ENCODE measurements at places on chromosomes 13 and 19.

GRCh38 chr13:89165685-89166084 lies 1494.5 kb downstream of the SLITRK5 start:
- no peak for DNase-seq

DNA sequence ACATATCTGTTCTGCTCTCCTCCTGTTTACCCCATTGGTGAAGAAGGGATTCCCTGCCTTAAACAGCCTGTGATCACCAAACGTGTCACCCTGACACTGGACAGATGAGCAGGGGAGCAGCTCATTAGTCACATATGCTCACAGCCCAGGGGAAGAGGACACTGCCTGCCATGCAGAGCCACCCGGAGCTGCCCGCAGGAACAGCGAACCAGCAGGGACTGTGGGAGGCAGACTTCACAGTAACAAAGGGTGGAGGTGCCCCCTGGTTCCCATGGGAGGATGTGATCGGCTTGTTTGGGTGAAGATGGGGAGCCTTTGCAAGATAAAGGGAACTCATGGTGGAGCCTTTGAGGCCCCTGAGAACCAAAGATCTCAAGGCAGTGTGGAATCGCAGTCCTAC lies 88.6 kb upstream of the FARP1 start:
- no peak for DNase-seq

GRCh38 chr13:27403727-27404385 lies 20.6 kb upstream of the GTF3A start:
- no peak for DNase-seq

DNA sequence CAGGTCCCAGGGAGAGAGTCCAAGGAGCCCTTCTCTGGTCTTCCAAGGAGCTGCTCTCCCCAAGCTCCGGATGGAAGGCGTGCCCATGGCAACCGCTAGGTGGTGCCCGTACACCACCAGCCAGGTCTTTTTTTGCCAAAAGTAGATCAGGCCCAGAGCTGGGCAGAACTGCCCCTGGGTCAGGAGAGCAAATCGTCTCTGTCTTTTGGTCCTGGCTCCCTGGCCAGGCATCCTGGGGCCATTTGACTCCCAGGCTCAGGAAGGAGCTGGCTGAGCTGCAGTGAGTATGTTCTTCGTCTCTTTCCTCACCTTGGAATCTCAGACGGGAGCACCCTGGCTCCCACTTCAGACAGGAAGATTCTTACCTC lies 24.6 kb upstream of the BCL3 start:
- peak; percentile 82 for DNase-seq

DNA sequence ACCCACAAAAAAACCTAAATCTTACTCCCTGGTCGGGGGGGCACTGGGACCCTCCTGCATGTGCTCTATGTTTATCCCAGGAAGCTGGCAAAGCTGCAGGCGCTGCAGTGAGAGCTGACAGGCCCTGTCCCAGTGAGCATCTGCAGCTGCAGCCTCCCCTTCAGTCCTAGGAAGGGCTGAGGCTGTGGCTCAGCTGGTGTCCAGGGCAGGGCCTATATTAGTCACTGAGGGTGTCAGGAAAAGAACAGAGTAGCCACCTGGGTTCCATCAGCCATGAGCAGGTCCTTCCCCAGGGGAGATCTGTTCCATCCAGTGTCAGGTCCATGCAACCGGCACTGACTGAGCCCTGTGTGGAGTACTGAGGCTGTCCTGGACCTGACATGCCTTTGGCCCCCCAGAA lies 120.5 kb downstream of the TNFRSF19 start:
- DNase-seq, result no peak

DNA sequence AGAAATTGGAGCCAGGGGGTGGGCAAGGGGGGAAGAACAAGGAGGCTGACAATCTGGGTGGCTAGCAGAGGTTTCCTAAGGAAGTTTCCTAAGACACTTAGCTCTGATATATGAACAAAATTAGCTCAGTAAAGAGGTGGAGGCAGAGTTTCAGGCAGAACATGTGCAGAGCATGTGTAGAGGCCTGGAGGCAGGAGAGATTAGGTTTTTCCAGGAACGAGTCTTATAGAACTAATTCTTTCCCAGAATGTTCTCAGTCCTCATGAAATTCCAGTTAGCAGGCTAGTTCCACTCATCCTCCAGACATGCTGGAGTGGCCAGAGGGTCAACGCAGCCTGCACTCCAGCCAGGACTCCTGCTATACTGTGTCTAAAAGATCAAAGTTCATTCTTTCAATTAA lies 184.7 kb downstream of the LACC1 start:
- DNase-seq, result peak; percentile 3

- DNase-seq, result no peak
Observed at GRCh38 chr19:10327793-10328192, 5.5 kb downstream of the RAVER1 start.

DNA sequence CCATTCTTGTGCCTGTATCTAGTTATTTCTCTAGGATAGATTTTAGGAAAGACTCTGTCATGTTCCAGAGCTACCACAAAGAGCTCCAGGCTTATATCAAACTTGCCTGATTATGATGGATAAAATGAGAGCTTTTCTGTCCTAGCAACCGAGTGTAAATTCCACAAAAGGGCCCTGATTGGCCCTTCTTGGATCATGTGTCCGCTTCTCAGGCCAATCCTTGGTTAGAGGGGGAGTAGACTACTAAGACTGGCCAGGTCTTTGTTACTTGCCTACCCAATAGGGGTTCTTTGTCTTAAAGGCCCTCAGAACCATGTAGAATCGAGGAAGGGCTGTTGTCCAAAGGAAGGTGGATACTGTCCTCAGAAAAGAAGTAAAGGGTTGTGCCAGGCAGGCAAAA lies 2.4 kb downstream of the DHX34 start:
- peak; percentile 32 for DNase-seq

DNA sequence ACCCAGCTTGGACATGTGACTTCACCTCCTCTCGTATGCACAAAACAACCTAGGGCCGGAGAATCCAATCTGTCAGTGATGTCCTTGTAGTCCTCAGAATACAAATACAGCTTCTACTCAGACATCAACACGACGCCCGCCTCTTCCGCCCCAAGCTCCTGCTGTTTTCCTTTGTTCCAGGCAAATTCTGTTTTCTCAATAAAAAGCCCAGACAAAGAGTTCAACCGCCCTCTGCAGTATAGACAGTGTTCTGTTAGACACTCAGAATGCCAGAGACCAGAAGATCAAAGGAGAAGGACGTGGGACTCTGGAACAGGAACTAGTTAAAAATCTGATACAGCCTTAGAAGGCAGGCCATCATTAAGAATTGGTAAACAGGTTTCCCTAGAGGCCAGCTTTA lies 42.0 kb upstream of the GGACT start:
- no peak for DNase-seq

DNA sequence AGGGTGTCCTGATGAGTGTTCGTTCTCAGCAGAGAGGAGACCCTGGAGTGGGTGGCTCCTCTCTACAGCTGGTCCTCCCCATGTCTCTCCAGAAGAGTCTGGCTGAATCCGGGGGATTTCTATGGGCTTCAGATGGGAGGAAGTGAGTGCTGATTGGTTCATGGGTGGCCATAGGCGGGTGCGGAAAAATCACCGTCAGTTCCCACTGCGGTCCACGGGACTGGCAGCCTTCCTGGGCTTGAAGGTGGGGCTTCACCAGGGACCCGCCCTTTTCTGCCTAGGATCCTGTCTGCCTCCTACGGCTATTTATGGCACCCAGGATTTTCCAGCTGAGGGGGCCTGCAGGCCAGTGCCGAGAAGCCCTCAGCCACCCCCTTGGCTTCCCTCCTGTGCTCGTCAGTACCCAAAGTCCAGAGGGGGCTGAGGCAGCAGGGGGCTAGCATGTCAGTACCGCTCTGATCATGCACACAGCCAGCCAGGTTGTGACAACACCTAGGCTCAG lies 18.4 kb downstream of the CPB2 start:
- DNase-seq, result no peak

GRCh38 chr19:17721111-17721628 lies 1.9 kb downstream of the MAP1S start:
- DNase-seq, result no peak

DNA sequence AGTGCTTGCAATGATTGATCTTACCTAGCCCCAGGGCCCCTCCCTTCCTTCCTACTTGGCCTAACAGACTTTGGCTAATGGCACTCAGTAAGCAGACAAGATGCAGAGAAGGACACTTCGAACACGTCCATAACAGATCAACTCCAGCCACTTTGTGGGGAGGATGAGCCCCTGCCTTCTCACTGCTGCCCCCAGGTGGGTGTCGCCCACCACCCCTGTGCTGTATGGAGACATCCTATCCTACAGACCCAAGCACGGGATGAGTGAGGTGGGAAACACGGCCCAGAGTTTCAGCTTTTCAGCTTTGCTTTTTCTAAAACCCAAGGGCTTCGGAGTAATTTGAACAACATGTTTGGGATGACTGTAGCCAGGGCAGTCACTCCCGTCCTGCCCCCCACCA lies 5.5 kb downstream of the SLC7A1 start:
- no peak for DNase-seq

- DNase-seq, result no peak
Observed at GRCh38 chr19:30318936-30319335, 53.2 kb upstream of the ZNF536 start.

DNA sequence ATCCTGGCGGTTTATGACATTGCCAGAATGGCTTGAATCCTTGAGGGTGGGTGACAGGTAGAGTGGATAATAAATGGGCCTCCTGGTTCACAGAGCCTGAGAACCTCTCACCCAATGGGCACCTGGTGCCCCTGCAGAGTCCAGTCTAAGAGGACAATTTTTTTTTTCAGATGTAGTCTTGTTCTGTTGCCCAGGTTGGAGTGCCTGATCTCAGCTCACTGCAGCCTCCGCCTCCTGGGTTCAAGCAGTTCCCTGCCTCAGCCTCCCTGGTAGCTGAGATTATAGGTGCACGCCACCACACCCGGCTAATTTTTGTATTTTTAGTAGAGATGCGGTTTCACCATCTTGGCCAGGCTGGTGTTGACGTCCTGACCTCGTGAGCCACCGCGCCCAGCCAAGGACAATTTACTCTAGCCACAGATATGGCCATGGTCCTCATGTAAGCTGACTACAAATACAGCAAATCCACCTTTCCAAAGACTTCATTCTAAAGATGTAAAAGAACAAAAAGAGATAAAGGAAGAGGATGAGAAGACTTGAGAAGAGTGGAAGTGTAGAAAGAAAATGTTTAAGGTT lies 33.0 kb downstream of the COL4A2 start:
- no peak for DNase-seq

- no peak for DNase-seq
Observed at GRCh38 chr13:39040206-39040605, 1.9 kb downstream of the NHLRC3 start.

DNA sequence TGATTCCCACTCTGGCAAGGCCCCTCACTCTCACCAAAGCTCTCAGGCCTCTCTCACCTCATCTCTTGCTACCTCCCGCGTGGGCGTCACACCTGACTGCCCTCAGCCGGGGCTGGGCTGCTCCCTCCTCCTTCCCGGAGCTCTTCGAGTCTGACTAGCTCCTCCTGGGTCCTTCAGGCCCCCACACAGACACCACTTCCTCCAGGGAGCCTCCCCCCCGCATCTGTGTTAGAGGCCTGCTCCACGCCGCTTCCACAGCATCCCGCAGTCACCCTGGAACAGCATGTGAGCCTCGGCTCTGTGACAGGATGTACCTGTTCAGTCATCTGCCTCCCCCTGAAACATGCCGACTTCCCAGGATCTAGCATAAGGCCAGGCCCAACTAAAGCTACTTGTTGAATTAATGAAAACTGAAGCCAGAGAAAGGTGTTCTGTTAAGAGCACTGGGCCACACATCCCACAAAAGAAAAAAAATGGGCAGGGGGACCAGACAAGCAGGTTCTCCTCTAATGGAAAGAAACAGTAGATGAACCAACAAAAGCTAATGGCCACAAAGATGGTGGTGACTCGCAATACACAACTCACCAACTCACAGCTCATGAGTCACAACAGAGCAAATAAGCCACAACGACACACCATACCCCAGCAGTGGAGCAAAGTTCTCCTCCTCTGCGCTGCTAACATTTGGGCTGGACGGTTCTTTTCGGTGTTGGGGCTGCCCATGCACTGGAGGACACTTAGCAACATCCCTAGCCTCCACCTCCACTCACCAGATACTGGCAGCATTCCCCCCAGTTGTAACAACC lies 3.0 kb downstream of the PPP6R1 start:
- DNase-seq, result peak; percentile 47

GRCh38 chr19:33246709-33247440 lies 21.2 kb upstream of the SLC7A10 start:
- no peak for DNase-seq

DNA sequence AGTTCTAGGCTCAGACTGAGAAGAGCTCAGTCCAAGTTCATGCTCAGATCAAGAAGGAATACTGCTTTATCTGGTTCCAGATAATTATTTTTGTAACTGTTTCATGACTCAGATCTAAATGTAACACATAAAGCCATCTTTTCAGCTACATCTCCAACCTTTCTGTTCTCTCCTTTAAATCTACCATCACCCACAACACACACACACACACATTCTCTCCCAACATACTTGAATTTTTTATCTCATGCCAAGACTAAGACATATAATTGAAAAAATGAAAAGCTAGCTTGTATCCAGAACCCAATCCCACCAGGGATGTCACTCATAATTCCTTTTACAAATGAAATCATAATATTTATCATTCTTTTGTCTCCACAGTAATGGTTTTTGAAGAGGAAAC lies 7.6 kb downstream of the KATNAL1 start:
- peak; percentile 26 for DNase-seq

DNA sequence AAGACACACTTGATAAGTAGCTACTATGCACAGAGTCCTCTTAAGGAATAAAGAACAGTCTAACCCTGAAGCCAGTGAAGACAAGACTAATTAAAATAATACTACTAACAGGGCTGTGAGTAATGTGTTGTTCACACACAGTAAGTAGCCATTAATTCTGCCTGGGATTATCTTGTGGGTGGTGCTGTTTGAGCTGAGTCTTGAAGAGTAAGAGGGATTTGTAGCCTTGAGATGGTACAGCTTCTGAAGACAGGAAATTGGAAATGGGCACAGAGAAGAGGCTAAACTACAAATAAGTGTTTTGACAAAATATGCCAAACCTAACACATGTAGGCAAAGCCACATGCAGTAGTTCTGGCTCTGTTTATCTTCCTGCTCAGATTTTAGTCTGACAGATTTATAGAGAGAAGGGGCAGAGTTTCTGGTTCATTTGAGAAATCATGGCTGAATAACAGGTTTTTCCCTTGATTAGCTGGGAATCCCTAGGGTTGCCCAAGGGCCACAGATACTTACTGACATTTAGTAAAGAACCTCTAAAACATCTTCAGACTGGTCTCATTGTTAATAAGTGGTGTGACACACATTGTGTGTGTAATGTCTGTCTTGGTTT lies 38.0 kb downstream of the ITGBL1 start:
- DNase-seq, result peak; percentile 41

GRCh38 chr19:47099576-47100050 lies 14.0 kb downstream of the ZC3H4 start:
- DNase-seq, result no peak

- peak; percentile 6 for DNase-seq
Observed at GRCh38 chr13:78102121-78102677, 183.6 kb upstream of the EDNRB start.

DNA sequence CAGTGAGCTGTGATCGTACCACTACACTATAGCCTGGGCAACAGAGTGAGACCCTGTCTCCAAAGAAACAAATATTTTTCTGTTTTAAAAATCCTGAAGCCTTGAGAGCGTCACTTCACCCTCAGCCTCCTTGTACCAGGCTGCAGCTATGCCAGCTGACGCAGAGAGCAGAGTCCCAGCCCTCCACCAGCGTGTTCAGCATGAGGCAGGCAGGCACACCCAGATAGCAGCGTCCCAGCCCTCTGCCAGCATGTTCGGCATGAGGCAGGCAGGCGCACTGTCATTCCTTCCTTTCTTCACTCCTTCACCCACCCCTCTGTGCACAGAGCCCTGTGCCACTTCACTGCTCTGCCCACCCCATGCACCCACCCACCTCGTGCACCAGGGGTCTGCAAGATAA lies 43.3 kb upstream of the USE1 start:
- no peak for DNase-seq

- DNase-seq, result peak; percentile 2
Observed at GRCh38 chr13:108609353-108609752, 20.1 kb upstream of the MYO16 start.

Data from EL (cell line).